ENCODE measurements at places on chromosomes 7 and 10. TPM values are rescaled to one million over a fixed set of nuclear protein-coding genes. Genes with fewer than 3 reads are reported as not detected.
A peak's percentile ranks its signal among the peaks of the same experiment; 100 is the strongest.

DNA sequence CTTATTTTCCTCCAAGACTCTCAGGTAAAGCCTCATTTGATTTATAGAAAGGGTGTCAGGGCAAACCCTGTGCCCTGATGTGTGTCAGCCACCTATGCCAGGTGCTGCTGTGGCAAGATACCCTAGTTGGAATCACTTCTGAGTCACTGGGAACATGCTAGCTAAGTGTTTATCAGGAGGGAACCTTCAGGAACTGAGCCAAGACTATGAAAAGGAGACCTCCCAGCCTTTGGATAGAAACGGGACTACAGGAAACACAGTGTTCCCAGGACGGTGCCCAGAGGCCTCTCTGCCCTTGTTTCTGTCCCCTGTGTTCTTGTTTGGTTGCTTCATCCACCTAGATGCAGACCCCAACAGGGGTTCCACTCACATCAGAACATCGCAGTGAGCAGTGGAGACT lies 28.5 kb downstream of the CNNM1 start:
- DNase-seq: no peak

Gene FRMD4A
- total RNA-seq: 5.2 TPM

Gene DYDC2
- not detected for total RNA-seq

DNA sequence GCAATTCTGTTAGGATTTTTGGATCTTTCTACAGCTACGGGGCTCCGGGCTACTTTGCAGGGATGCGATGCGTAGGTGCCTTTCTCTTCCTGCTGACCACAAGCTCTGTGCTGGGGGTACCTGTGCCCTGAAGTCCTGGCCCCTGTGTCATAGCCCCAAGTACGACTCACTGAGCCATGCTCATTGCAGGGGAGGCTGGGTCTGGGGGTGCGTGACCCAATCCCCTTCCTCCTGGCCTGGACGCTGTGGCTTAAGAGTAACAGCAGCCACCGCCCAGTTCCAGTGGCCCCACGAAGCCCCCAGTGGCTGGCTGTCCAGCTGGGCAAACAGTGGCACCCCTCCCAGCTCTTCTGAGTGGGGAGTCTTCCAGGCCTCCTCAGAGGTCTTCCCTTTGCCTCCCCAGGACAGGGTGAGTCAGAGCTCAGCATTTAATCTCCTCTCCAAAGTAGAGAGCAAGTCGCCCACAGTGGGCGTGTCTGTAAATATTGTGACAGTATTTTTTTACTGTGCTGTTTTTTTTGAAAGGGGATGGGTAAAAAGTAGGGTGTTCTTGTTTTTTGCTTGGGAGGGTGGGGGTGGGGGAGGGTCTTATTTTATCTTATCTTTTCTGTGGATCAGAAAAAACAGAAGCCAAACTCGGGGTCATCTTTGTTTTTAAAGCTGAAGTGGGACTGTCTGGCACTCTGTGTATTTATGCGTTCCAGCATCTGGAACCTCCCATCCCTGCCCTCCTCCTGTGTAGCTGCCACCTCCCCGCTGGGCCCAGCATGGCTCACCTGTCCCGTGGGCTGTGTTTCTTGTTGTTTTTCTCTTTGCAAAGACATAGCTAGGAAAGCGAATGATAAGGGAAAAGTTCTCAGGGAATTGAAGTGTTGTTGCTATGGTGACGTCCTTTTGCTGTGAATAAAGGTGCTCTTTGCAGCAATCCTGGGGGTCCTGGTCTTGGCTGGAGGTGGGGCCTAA lies 8.2 kb downstream of the LFNG start:
- DNase-seq: peak; percentile 66

Gene NKX2-3
- 7.0 TPM for total RNA-seq

DNA sequence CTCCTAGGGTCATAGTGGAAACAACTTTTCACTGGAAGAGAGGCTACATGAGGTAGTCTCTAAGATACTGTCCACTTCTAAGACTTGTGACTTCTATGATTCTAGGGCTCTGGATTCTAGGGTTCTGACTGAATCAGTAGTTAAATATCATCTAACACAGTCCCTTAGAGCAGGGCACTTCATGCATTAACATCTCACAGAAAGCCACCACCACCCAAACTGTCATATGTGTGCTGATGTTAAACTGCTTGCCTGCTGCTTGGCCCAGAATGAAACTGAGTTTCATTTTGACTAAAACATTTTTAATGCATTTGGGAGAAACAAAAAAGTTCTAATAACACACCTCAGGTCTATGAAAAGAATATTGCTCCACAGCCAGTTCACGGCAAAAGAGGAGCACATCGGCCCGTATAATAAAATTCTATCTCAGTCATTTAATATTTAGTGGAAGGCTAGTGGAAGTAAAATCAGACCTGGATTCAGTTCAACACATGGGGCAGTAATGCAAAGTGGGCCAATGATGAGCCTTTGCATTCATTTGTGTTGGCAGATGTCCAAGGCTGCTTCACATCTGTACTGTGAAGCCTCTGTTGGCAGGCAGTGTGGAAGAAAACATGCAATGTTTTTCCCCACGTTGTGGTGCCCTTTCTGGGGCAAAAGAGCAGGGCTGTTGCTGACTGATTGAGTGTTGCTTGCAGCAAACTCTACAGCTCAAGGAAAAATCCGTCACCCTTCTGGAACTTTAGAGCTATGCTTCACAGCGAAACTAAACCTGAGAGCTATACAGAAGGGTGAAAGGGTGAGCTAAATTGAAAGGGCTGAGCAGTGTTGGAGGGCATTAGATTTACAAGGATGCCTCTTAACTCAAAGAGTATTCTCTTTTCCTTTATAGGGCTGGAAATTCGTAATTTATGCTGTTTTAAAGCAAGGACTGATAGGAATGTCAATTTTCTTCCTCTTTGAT lies 33.5 kb upstream of the AUTS2 start:
- DNase-seq: no peak

Gene RARRES2
- 92.6 TPM for total RNA-seq

DNA sequence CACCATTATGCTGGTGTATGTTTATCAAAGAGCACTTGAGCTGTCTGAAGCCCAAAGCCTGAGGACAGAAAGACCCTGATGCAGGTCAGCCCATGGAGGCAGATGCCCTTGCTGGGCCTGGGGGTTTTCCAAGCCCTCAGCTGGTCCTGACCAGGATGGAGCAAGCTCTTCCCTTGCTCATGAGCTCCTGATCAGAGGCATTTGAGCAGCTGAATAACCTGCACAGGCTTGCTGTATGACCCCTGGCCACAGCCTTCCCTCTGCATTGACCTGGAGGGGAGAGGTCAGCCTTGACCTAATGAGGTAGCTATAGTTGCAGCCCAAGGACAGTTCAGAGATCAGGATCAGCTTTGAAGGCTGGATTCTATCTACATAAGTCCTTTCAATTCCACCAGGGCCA lies 13.0 kb downstream of the AQP1 start:
- peak; percentile 4 for DNase-seq

- DNase-seq: no peak
Observed at GRCh38 chr10:120282846-120283492, 174.1 kb upstream of the PLPP4 start.

Gene RNLS
- 34.5 TPM for total RNA-seq

DNA sequence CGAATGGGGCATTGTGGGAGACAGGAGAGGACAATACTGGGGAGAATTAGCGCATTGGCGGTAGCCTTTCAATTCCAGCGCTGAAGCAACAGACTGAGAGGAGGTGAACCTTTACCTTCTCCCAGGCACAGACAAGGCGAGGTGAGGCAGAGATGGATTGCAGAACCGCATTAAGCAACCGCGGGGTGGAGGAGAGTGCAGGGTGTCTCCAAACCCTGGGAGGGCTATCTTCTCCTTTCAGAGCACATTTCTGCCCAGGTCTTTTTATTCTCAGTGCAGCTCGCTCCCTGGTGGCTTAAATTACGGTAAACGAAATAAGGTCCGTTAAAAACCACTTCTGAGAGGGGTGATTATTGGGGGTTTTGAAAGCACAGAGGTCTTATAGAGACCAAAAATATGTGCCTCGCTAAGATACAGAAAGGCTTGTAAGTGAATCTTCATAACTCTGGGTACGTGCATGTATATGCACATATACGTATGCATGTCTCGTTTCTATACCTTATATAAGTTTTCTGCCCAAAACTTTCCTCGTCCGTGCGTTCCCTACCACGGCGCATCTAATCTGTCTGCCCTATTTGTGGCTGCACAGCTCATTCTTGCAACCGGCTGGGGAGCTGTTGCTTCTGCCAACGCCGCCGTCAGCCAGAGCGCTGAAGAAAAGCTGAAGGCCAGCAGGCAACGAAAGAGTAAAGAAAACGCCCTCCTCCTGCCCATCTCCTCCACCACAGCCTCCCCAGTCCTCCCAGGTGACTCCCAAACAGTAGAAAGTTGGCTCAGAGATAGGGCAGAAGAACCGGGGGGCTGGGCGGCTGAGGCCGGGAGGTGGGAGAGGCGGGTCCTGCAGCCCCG lies 895 bp upstream of the ZNF804B start:
- DNase-seq: no peak

GRCh38 chr7:116340201-116340847 lies 130.0 kb downstream of the TES start:
- DNase-seq: no peak

DNA sequence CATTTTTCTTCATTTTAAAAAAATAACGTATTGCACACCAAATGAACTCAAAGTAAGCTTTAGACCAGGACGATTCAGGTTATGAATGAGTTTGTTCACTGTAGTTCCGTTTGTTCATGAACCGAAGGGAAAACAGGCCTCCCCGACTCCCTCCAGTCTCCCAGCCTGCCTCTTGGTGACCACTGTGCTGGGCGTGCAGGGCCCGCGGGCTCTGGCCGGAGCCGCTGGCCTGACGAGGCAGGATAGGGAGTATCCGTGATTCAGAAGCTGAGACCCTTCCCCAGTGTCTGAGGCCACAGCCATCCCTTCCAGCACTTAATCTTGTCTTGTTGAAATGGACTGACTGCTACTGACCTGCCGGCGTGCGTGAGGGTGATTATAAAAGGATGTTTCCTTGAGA lies 30.8 kb upstream of the SH2B2 start:
- DNase-seq: no peak

DNA sequence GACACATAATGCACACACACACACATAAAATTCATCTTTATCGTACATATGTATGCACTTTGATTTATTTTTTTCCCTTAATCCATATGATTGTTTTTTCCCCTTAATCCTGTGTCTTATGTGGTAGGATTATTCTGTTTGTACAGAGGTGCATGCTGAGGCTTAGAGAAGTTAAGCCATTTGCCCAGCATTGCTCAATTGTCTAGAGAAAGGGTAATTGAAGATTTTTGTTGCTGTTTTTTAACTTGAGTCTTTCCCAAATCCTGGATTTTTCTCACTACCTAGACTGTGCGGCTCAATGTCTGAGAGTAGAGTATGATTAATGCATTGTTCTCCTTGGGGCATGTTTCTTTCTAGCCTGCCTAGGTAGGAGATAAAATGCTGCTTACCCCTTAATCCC lies 35.0 kb downstream of the WBP1L start:
- no peak for DNase-seq
